Stimulated activated CD4-positive, alpha-beta T cell treated with anti-CD3 and anti-CD28 coated beads, TNF-alpha, amount 100 ng/mL, for 4 hours (primary cell): ENCODE measurements at places on chromosomes 3 and 15.

DNA sequence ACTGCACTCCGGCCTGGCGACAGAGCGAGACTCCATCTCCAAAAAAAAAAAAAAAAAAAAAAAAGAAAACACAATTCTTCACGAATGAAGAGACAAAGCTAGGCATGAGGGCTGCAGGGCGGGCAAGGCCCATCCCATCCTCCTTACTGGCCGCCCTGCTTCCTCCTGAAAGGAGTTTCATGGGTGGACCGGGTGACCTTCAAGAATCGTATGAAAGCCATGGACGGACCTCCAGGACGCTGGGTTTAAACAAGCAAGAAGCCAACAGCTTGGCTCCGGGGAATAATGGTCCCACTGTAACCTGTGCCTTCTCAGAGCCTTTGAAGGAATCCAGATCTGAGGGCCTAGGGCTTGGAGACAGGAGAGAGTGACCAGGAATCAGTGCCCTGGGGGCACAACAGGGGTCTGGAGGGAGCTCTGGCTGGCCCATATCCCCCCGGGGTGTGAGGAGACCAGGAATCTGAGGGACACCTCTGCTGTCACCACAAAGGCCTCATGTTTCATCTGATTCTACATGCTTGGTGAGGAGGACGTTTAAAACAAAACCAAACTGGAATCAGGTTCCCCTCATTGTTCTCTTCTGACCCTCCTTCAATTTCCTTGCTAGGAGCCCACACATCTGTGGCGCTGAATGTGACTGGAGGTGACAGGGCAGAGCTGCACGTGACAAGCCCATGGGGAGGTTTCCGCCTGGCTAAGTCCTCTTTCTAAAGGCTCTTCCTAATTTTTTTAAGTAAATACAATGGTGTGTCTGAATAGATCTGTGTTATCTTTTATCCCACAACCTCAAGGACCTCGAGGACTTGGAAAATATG, 46.1 kb downstream of the WHAMM start:
- no peak for DNase-seq

DNA sequence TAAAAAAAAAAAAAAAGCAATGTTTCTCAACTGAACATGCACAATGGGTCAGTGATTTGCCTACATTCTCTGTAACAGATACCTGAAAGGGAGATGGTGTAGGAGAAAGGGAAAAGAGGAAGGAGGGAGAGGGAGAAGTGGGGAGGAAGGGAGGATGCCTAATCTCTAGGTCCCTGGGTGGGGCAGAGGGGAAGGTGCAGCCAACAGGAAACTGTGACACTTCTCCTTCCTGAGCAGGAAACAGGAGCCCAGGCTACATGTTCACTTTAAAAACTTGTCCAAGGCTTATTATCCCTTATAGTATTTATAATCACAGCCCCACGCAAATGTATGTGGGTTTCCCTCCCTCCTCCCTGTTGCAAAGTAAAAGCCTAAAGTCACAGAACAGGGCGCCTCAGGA, 137.9 kb downstream of the MINAR1 start:
- no peak for DNase-seq

- DNase-seq: no peak
Observed at GRCh38 chr3:195255176-195255500, 15.8 kb downstream of the XXYLT1 start.

GRCh38 chr15:47820747-47821319, 103.5 kb downstream of the SEMA6D start:
- no peak for DNase-seq

GRCh38 chr3:194083637-194084224, 52.2 kb upstream of the HES1 start:
- DNase-seq: no peak
